ENCODE measurements at places on chromosomes 13 and 19.

- DNase-seq = no peak
Observed at GRCh38 chr19:54312436-54313377, at the start of gene LILRA5. Gene LILRA5 (minus strand): TSS chr19:54313166. CDS start chr19:54313019, 147 bp downstream.

DNA sequence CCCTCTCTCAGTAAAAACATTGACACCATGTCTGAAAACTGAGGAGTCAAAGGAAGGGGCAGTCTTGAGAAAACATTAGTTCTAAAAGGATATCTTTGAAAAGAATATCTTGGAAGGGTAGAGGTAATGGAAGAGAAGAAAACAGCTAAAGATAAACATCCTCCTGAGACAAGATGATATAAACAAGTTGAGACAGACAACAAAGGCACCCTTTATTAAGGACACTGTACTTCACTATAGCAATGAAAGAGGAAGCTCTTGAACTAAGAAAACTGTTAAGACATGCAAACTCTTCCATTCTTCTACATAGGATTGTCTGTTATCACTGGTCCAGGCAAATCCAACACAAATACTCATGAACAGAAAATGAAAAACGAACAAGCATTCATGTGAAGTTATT lies 46.3 kb downstream of the MTMR6 start:
- no peak for DNase-seq

DNA sequence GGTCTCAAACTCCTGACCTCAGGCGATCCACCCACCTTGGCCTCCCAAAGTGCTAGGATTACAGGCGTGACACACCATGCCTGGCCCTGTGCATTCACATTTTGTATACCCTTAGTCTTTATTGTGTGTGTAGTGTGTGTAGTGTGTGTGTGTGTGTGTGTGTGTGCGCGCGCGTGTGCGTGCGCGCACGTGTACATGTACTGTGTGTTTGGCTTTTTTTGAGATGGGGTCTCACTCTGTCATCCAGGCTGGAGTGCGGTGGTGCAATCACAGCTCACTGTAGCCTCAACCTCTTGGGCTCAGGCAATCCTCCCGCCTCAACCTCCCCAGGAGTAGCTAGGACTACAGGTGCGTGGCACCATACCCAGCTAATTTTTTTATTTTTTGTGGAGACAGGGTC lies 22.1 kb downstream of the ITM2B start:
- no peak for DNase-seq

GRCh38 chr13:110817143-110817542 lies 97.7 kb downstream of the ANKRD10 start:
- DNase-seq = no peak

All from activated T-cell treated with anti-CD3 and anti-CD28 coated beads for 4 hours (primary cell).